ENCODE measurements at places on chromosomes 16 and 17. TPM values are rescaled to one million over a fixed set of nuclear protein-coding genes. Genes with fewer than 3 reads are reported as not detected.

MARCHF10 gene
- total RNA-seq = not detected

HBA2 gene
- total RNA-seq = not detected

HOXB8 gene
- 3.7 TPM for total RNA-seq

GPR142 gene
- total RNA-seq = 6.6 TPM

PPM1E gene
- 1.6 TPM for total RNA-seq

DNA sequence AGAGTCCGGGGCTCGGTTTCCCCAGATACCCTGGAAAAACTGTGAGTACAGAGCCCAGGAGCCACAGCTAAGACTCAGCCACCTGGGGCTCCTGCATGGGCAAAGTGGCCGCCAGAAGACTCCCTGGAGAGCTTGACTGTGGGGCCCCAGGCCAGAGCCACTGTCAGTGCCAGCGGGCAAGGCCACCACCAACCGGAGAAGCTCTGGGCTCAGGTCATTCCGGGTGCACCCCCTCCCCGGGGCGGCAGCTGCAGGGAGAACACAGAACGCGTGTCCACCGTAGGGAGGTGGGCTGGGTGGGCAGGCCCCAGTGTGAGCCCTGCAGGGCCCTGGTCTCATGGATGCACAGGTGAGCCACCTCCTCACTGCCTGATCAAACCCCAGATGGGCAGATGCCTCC is 22.3 kb upstream of the RBFOX3 start:
- peak; percentile 4 for DNase-seq

DNA sequence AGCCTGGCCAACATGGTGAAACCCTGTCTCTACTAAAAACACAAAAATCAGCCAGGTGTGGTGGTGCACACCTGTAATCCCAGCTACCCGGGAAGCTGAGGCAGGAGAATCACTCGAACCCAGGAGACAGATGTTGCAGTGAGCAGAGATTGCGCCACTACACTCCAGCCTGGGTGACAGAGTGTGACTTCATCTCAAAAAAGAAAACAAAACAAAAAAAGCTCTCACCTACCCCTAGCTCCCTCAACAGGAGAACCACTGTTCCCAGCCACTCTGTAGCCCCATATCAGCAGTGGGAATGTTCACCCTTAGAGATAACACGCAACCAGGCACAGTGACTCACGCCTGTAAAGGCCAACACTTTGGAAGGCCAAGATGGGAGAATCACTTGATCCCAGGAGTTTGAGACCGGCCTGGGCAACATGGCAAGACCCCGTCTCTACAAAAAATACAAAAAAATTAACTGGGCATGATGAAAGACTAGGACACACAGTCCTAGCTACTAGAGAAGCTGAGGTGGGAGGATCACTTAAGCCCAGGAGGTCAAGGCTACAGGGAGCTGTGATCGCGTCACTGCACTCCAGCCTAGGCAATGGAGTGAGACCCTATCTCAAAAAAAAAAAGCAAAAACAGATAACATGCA is 5.4 kb downstream of the TMC8 start:
- no peak for DNase-seq

DNA sequence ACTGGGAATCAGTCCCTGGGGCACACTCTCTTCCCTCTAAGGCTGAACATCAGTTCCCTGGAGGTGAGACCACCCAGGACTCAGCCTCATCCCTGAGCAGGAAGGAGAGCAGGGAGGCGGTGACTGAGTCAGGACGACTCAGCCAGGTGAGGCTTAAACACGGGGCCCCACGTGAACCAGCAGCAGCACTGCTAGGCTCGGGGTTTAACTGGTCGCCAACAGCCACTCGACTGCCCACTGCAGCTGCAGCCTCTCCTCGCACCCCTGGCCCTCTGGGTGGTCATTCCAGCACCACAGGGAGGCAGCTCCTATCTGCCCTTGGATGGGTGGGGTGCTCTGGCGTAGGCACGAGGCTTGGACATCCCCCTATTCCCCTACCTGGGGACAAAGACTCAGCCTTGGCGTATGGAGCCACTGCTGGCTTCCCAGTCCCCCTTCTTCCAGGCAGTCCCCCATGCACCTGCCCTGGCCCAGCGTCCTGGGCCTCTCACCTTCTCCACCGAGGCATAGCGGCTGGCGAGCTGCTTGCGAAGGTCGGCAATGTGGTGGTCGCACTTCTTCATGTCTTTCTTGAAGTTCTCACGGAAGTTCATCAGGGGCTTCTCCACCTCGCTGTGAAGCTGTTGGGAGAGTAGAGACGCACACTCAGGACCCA is 21.2 kb upstream of the RCVRN start:
- DNase-seq = no peak

GRCh38 chr16:2775765-2776499 is 1.1 kb downstream of the ELOB start:
- no peak for DNase-seq

GRCh38 chr17:79997011-79997660 is 38.5 kb downstream of the TBC1D16 start:
- no peak for DNase-seq

DNA sequence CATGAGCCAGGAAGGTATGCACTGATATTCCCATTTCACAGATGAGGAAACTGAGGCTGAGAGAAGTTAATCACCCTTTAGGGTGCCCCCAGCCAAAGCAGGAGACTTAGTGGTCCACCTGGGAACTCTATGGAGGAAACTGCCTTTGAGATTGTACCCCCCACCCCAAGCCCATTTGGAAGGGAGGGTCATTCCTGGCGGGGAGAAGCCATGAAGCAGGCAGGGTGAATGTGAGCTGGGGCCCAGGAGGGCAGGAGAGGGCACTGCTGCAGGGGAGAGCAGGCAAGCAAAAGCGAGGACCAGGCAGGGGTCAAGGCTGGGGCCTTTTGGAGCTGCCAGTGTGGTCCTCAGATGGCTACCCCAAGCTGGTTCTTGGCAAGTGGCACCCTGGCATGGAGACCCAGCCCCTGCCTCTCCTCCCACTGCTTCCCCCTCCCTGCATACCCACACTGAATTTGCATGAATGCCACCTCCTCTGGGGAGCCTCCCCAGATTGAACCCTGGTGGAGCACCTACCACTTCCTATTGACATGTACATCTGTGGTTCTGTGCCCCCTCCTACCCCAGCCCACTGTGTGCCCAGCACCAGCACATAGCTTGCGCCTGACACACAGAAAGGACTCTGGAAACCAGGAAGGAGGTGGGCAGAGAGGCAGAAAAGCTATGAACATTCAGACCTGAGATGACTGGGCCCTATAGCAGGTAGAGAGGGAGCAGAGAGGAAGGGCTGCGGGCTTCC is 965 bp upstream of the TMC6 start:
- no peak for DNase-seq

DNA sequence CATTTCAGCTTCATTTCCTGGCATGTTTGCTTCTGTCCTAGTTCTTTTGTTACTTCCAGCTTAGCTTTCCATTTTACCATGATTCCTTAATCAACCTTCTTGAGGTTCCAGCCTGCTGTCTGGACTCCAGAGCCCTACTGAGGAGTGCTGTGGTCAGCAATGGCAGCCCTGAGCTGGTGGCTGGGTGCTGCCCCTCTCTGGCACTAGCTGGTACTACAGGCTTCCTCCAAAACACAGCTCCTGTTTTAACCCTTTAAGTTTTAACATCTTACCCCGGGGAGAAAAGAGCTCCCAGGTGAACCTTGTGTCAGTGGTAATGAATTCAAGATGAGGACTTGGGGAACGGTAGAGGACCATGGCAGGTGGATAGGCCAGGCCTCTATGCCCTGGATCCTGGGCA is 395.5 kb downstream of the TMEM114 start:
- no peak for DNase-seq

DNA sequence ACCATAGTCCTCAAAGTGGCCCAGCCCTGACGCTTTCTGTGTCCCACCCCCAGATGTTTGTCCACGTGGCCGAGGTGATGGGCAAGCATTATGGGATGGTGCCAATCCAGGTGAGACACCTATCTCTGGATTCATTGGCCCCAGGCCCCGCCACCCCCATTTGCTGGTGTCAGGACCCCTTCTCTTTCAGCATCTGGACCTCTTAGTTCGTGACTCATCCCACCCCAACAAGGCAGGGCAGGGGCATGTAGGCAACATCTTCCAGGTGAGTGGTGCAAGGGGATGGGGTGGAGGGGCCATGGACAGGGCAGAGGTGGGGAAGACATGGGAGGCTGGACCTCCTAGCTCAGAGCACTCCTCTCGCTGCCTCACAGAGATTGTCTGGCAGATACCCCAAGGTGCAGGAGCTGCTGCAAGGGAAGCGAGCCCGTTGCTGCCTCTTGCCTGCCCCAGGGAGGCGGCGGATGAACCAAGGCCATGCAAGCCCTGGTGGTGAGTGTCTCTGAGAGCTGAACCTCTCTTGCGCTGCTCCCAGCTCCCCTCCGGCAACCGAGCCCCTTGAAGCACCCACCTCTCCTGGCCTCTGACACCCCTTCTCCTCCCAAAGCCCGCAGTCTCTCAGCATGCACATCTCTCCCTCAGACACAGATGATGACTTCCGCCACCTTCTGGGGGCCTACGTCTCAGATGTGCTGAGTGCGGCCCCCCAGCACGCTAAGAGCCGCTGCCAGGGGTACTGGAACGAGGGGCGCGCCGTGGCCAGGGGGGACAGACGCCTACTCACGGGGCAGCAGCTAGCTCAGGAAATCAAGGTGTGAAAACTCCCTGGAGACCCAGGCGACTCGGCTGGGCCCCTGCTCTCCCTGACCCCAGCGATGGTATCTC is 3.6 kb downstream of the RNF112 start:
- no peak for DNase-seq

DNA sequence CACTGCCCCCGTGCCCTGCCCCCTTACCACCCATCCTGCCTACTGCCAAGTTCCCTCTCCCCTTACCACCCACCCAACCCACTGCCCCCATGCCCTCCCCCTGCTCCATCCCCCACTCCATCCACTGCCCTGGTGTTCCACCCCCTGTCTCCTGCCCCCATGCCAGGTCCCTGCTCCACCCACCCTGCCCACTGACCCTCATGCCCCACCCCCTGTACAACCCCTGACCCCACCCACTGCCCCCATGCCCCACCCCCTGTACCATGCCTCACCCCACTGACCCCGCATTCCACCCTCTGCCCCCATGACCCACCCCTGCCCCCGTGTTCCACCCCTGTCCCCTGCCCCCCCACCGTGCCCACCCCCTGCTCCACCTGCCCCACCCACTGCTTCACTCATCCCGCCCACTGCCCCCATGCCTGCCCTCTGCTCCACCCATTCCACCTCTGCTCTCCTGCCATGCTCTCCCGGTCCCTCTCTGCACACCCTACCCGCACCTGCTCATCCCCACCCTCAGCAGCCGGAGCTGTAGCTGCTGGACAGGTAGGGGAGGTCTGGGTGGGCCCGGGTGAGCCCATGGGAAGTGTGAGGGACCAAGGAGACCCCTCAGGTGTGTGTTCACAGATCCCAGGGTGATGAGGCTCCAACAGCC is 7.4 kb upstream of the FN3KRP start:
- DNase-seq = no peak

DNA sequence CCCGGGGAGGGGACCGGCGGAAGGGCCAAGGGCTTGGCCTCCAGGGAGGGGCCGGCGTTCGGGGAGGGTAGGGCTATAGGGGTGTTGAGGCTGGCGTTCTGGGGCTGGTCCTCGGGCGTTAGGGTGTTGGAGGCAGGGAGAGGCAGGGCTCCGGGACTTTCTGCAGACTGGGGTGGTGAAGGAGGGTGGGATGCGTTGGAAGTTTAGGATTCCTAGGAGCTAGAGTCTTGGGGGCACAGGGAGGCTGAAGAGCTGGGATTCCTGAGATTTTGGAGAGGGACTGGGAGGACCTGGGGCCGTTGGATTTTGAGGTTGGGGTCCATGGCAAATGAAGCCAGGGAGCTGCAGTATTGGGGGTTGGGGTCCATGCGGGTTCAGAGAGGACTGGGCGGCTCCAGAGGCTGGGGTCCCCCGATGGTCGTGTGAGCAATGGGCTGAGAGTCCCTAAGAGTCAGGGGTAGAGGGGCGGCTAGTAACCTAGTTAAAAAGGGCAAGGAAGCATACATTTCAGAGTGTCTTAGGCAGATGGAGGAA is 740 bp downstream of the NFATC2IP start:
- DNase-seq = no peak

DNA sequence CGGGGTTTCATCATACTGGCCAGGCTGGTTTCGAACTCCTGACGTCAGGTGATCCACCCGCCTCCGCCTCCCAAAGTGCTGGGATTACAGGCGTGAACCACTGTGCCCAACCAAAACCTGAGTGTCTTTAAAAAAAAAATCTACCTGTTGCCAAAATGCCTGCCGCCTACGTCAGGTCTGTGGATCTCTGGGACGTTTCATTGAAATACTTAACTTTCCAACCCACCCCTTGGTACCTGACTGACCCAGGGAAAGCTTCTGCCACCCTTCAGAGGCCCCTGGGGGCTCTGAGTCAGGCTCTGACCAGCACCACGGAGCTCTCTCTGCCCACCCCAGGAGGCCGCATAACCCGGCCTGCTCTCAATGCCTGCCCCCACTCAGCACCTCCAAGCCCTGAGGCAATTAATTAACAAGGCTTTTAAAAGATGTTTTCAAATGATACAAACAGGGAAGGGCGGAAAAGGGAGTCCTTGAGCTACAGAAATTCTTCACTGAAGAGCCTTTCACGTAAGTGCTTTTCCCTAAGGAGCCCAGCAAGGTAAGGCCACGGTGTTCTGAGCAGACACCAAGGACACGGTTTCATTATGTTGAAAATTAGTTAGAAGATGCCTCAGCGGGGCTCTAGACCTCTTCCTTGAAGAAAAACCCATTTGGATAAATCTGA is 29.3 kb upstream of the GSG1L start:
- no peak for DNase-seq

DNA sequence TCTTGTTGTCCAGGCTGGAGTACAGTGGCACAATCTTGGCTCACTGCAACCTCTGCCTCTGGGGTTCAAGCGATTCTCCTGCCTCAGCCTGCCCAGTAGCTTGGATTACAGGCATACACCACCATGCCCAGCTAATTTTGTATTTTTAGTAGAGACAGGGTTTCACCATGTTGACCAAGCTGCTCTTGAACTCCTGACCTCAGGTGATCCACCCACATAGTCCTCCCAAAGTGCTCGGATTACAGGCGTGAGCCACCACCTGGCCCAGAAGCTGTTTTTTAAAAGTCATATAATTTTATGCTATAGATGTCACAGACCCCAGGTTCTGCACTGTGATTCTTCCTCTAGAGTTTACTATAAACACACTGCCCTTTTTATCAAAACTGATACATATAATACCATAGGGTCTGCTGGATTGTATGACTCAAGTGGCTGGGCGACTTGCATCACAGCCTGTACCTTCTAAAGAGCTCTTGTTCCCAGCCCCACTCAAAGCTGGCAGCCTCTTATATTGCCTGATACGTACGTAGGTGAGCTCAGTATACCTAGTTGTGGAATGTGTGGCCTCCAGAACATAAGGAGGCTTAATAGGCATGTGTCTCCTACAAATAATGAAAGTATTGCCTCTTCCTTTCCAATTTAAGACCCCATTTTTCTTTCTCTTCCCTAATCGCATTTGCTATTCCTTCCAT is 295.8 kb downstream of the ZFHX3 start:
- no peak for DNase-seq

DNA sequence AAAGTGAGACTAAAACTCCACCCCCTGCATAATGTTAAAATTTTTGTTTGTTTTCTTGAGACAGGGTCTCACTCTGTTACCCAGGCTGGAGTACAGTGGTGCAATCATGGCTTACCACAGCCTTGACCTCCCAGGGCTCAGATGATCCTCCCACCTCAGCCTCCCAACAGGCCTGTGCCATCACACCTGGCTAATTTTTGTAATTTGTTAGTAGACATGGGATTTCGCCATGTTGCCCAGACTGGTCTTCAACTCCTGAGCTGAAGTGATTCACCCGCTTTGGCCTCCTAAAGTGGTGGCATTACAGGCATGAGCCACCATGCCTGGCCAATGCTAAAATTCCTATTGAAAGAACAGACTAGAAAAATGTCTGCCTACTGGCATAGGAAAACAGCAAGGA is 103.8 kb downstream of the TRIM37 start:
- DNase-seq = no peak

Measured in progenitor cell of endocrine pancreas (in vitro differentiated cells).